ENCODE measurements at places on chromosomes 4 and X. TPM values are rescaled to one million over a fixed set of nuclear protein-coding genes. Genes with fewer than 3 reads are reported as not detected.

Gene DCLK2
- 14.1 TPM for total RNA-seq

Gene HTN3
- not detected for total RNA-seq

Gene SPON2
- 281 TPM for total RNA-seq

Gene ARHGAP36
- total RNA-seq = not detected

Gene KIF4A
- total RNA-seq = 10.9 TPM

Gene SYTL5
- total RNA-seq = 0.66 TPM

Gene PLP1
- total RNA-seq = under 0.01 TPM

Gene TMPRSS11B
- total RNA-seq = not detected

Gene PTPN13
- 91.1 TPM for total RNA-seq

Gene TBC1D9
- total RNA-seq = 50.1 TPM

Gene SEPTIN11
- total RNA-seq = 241 TPM

Gene MAGEA12
- not detected for total RNA-seq

Gene HSD17B11
- 35.9 TPM for total RNA-seq

Gene PHKA2
- total RNA-seq = 12.0 TPM

Gene SERTM2
- total RNA-seq = 1.9 TPM

Gene BEND4
- 0.12 TPM for total RNA-seq

Gene EBP
- total RNA-seq = 167 TPM

Gene RASL11B
- not detected for total RNA-seq

Gene SLC38A5
- total RNA-seq = 60.2 TPM

Gene SULT1E1
- 0.33 TPM for total RNA-seq

Gene SH3RF1
- 31.9 TPM for total RNA-seq

Gene HGFAC
- total RNA-seq = not detected

Gene XAGE1B
- total RNA-seq = not detected

Gene TMEM47
- 43.2 TPM for total RNA-seq

Gene SMIM10L2A
- 0.50 TPM for total RNA-seq

Gene FAM47A
- total RNA-seq = not detected

Gene COX7B2
- total RNA-seq = not detected

Gene CENPE
- 11.9 TPM for total RNA-seq

Gene MAP7D2
- under 0.01 TPM for total RNA-seq

Gene SLC25A31
- not detected for total RNA-seq

Gene CACNA1F
- not detected for total RNA-seq

Gene XPNPEP2
- 0.25 TPM for total RNA-seq

Gene SPANXD
- total RNA-seq = not detected

Gene SAGE1
- total RNA-seq = not detected

Gene POLN
- total RNA-seq = 2.9 TPM

Gene CYLC1
- not detected for total RNA-seq

Gene F8A1
- 3.6 TPM for total RNA-seq

Gene CXCL6
- total RNA-seq = 1.1 TPM

Gene GUCY1A1
- total RNA-seq = 0.11 TPM

Gene MAGEC3
- total RNA-seq = not detected

Gene C4orf36
- total RNA-seq = 0.77 TPM

Gene USP26
- not detected for total RNA-seq

Gene PARM1
- 0.66 TPM for total RNA-seq

Gene PKD2
- total RNA-seq = 88.0 TPM

Gene NAP1L3
- total RNA-seq = 7.1 TPM

Gene VCX2
- not detected for total RNA-seq

Gene CFAP299
- 1.7 TPM for total RNA-seq

Gene COX7B
- total RNA-seq = 363 TPM

Gene LRP2BP
- total RNA-seq = 0.37 TPM

Gene IL3RA
- total RNA-seq = not detected

Gene NPY2R
- total RNA-seq = not detected

Gene MAGEB1
- total RNA-seq = not detected

All from uterine smooth muscle cell (primary cell).